Hypothalamus (tissue), 51 donors: ENCODE measurements at places on chromosomes 13 and 19.

GRCh38 chr19:40229484-40229883 is 3.0 kb upstream of the CCNP start:
- no peak for DNase-seq

GRCh38 chr13:79226250-79226649 is 179.8 kb downstream of the RBM26 start:
- no peak for DNase-seq

GRCh38 chr13:110413016-110413675 is 106.1 kb downstream of the COL4A2 start:
- no peak for DNase-seq

GRCh38 chr13:65112531-65112941 is 2117.6 kb downstream of the PCDH9 start:
- DNase-seq: no peak

- no peak for DNase-seq
These were observed 407.2 kb downstream of the KCNRG start for GRCh38 chr13:50422181-50423148.

DNA sequence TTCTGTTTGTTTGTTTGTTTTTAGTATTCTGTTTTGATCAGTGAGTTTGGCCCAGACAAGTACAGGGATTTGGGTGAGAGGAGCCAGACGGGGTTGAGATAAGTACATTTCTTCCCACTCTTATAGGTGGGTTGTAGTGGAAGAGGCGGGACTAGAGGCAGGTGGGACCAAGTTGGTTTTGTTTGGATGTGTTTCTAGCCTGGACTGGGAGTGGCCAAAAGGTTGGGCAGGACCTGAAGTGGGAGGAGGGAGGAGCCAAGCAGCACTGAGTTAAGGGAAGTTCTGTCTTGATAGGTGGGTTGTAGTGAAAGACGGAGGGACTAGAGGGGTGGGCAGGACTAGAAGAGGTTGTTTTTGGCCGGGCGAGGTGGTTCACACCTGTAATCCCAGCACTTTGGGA is 9.0 kb downstream of the DNASE2 start:
- no peak for DNase-seq

DNA sequence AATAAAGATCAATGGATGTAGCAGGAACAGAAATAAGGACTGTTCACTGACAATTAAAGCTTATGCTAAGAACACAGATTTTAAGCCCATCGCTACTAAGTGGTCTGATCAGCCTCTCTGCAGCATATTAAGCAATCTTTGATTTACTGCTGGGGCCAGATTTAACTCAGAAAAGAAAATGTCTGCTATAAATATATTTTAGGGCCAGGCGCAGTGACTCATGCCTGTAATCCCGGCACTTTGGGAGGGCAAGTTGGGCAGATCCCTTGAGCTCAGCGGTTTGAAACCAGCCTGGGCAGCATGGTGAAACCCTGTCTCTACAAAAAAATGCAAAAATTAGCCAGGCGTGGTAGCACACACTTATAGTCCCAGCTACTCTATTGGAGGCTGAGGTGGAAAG is 43.0 kb downstream of the METTL21C start:
- no peak for DNase-seq

DNA sequence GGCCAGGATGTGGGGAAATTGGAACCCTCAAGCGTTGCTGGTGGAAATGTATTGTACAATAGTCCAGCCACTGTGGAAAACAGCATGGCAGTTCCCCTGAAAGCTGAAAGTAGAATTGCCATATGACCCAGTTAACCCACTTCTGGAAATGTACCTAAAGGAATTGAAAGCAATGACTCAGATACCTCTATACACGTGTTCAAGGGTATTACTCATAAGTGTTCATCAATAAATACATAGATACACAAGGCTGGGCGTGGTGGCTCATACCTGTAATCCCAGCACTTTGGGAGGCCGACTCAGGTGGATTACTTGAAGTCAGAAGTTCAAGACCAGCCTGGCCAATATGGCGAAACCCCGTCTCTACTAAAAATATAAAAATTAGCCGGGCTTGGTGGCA is 71.9 kb upstream of the IRS2 start:
- DNase-seq: no peak

- no peak for DNase-seq
These were observed 2.7 kb downstream of the RFX1 start for GRCh38 chr19:14003251-14004055.

GRCh38 chr19:47459477-47459876 is 12.2 kb downstream of the SLC8A2 start:
- DNase-seq: no peak

DNA sequence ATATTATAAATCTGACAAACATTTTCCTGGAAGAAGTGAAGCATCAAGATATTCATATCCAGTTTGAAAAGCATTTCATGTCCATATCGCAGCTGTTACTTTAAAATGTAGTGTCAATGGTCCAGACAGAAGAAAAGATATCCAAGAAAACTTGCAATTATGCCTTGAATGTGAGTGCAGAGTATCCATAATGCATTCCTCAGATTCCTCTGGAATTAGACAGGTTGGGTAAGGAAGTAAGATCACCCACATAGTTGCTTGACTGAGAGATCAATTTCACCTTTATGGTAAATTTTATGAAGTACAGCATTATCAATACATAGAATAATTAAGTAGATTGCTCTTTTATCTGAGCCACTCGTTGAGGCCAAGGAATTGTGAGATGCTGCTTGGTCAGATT is 327.0 kb upstream of the SLITRK5 start:
- DNase-seq: no peak

DNA sequence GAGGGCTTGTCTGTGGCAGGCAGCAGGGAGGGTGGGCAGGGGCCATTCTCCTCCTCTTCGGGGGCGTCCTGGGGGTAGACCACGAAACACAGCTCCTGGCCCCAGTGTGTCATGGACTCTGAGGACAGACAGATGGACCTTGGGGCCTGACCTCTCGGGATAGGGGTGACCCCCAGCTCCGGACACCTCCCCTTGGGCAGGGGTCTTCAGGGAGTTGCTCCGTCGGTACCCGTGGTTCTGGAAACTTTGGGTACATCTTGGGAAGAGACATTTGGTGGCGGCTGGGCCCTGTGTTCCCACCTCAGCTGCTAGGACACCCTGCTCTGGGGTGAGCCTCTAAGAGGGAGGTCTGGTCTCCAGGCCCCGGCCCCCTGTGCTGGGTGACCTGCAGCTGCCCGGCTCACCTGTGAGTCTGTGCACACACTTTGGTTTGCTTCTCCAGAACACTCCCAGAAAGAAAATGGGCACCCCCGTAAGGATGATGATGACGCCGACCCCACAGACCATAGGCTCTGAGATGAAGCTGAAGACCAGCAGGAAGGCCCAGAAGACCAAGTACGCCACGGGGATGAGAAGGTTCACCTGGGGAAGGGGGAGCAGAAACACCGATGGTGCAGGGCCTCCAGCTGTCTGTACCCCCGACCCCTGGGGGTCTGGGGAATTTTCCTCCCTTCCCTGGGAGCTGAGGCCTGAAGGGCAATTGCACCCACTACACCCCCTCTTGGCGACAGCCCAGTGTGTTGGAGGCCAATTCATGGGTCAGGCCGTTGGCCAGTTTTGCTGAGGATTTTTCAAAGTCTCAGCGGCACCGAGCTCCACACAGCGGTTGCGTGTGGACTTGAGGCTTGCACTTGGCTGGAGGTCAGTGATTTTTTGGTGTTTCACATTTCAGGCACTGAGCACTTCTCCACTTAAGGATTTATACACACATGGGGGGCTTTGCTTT is 15.0 kb downstream of the LRP3 start:
- peak; percentile 28 for DNase-seq

GRCh38 chr13:19957320-19958154 is 990 bp upstream of the ZMYM2 start:
- peak; percentile 70 for DNase-seq

GRCh38 chr19:38193445-38193844 is 30.6 kb downstream of the DPF1 start:
- DNase-seq: no peak

DNA sequence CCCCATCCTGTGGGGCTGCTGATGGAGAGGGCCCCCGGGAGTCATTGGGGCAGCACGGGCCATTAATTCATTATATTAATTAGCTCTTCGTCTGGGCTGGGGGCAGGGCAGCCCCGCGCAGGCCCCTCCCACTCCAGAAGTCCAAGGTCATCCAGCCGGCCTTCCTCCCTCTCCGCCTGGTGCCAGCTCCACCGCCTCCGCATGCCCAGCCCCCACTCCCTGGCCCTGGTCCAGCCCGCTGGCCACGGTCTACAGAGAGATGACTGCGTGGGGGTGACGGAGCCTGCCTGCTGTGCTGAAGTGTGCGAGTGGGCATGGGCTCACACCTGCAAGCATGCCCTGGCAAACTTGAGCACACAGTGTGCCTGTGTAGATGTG is 8.8 kb downstream of the IGLON5 start:
- no peak for DNase-seq

DNA sequence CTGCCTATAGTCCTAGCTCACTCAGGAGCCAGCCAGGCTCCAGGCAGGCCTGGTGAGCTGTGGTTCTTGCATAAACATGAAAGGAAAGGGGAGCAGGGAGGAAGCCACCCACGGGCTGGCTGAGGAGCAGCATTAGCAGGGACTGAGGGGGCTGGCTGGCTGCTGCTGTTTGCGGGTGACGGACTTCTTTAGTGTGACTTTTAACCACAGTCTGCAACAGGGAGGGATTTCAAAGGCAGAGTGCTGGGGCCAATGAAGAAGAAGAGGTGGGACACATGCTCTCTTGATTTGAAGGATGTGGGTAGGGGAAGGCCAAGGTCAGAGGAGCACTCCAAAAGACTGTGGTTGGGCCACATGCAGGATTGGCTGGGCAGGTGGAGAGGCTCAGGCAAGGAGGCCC is 223.0 kb downstream of the DNAJC15 start:
- no peak for DNase-seq
